ENCODE measurements at places on chromosomes 6 and 20. TPM values are rescaled to one million over a fixed set of nuclear protein-coding genes. Genes with fewer than 3 reads are reported as not detected.

ABCF1 gene
- 59.5 TPM for polyA plus RNA-seq

GRCh38 chr6:106417572-106418147, 57.1 kb downstream of the CRYBG1 start:
- DNase-seq, result no peak

DNA sequence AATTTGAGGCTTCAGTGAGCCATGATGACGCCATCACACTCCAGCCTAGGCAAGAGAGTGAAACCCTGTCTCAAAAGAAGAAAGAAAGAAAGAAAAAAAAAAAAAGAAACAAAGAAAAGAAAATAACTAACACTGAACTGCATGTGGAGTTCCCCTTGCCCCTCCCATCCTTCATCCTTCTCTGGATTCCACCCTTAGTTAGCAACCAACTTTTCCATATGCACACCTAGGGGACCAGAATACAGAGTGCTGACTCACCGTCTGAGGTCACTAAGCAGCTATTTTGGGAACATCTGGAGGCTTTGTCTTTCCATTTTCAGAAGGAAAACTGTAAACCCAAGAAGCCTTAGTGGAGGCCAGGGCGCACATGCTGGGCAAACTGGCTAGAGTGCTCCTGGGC, 257.4 kb downstream of the MAFB start:
- peak; percentile 7 for DNase-seq

DNA sequence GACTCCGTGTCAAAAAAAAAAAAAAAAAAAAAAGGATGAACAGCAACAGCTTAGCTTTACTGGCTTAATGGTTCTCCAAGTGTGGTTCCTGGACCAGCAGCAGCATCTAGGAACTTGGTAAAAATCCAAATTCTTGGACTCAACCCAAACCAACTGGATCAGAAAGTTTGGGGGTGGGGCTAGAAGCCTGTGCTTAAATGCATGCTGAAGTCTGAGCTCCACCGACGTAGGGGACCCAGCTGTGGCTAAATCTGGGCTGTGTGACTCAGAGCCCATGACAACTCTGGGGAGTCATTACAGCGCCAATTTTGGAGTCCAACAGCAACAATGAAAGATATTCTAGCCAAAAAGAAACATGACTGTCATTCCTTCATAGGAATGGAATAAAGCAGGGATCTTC, 13.6 kb upstream of the CHD6 start:
- DNase-seq, result no peak

- DNase-seq, result no peak
These were observed 44.7 kb downstream of the VAPB start for GRCh38 chr20:58433759-58434158.

RNF217 gene
- polyA plus RNA-seq, result 2.0 TPM

DNA sequence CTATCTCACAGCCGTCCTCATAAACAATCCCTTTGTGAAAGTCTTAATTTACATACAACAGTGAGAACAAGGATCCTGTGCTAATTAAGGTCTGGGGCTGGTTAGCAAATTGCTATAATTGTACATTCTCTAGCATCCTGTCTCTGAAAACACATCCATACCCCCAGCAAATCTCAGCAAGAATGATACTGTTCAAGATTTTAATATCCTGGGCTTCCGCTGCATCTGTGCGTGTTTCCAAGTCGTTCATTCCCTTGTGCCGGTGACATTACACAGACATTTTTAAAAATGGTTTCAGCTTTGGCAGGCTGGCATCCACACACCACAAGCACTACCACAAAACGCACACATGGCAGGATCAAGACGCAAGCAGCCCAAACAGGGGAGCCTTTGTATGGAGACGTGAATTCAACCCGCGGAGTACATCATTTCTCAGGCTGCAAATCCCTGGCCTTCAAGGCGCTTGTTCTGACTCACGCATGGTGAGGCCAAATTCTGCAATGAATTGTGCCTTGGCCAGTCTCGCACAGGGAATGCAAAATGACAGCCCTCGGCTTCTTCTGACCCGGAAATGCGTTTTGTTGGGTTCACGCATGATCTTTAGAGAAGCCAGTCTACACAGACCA, 20.3 kb downstream of the ZMYND8 start:
- DNase-seq, result no peak

GRCh38 chr20:33262658-33263065, 20.4 kb upstream of the BPIFB1 start:
- DNase-seq, result no peak
